ENCODE measurements at places on chromosomes 13 and 19.

DNA sequence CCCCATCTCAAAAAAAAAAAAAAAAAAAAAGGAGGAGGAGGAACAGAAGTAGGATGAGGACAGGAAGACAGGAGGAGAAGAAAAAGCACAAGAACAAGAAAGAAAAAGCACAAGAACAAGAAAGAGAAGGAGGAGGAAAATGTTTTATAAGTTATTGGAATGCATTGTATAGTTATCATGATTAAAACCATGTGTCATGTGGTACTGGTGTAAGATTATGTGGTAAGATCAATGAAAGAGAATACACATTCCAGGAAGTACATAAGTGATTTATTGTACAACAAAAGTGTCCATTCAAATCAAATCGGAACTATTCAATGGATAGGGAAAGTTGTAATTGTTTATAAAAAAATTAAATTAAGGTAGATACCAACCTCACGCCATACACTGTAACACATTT, 167.7 kb downstream of the MZT1 start:
- no peak for DNase-seq

DNA sequence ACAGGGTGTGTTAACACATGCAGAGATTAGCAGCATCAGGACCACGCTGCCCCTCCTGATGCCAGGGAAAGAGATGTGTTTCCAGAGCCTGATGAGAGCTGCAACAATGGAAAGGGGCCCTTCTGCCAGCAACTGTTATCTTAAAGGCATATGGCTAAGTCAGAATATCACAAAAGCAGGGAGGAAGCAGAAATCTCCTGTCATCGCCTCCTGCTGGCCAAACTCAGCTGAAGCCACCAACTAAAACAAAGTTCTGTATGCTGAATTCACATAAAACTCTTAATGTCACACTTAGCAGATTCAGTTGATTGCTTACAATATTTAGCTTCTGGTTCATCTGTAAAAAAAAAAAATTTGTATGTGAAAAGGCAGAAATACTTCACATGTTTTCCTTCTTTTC, 178.2 kb downstream of the GPC5 start:
- DNase-seq, result no peak

- no peak for DNase-seq
Measured at GRCh38 chr19:6039566-6040225, 61.8 kb upstream of the RANBP3 start.

GRCh38 chr13:32622827-32623226, 36.6 kb downstream of the PDS5B start:
- DNase-seq, result no peak

GRCh38 chr13:47076500-47076899, 179.6 kb upstream of the HTR2A start:
- no peak for DNase-seq

GRCh38 chr19:6475321-6476108, 6.1 kb downstream of the DENND1C start:
- DNase-seq, result no peak

DNA sequence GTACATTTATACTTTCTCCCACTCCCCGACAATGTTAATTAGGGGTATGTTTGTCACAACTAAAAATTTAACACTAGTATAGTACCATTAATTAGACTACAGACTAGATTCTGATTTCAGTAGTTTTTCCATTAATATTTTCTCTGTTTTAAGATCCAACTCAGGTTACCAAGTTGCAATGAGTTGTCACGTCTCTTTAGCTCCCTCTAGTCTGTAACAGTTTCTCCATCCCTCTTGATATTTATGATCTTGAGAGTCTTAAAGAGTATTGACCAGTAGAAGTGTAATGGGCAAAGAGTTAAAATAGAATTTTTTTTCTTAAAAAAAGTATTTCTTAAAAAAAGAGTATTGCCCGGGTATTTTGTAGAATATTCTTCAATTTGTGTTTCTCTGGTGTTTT, 598.1 kb downstream of the TBC1D4 start:
- DNase-seq, result no peak

DNA sequence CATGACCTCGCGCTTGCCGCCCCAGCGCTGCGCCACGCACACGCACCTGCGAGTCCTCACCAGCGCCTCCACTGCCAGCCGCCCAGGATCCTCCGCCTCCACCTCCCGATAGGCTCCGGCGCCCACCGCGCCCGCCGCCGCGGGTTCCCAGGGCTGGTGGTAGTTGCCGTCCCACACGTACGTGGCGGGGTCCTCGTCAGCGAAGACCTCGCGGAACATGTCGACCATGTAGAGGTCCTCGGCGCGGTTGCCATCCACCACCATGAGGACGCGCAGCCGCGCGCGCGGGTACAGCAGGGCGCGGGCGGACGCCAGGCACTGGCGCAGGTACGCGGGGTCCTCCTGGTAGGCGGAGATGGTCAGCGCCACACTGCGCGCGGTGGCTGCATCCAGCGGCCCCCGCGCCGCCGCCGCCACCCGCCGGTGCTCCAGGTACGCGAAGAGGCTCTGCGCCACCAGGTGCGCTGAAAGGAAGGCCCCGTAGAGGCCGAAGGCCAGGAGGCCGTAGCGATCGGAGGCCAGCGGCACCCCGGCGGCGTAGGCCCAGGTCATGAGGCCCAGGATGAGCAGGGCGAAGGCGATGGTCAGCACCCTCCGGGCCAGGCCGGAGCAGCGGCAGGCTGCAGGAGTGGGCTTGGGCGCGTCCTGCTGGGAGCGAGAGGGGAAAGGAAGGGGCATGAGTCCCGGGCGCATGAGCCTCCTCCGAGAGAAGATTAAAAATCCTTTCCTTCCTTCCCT, 4.4 kb downstream of the HAS1 start:
- DNase-seq, result no peak

- DNase-seq, result no peak
Measured at GRCh38 chr13:25276748-25277147, 10.5 kb downstream of the MTMR6 start.

- no peak for DNase-seq
Measured at GRCh38 chr13:105346141-105346775, 1189.2 kb downstream of the EFNB2 start.

DNA sequence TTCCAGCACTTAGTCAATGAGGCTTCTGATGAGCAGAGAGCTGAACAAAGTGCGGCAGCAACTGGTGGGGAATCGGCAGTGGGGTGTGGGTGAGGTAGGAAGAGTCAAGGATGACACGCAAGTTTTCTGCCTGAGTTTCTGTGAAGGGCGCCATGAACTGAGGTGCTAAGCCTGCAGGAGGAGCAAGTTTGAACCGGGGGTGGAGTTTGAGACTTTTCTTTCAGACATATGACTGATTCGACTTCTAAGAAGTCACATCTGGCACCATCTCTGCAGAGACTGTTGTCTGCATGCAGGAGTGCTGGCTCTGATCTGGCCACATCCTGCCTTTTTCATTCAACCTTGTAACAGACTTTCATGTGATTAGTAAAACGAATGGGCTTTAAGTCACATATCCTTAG, 14.8 kb upstream of the GPI start:
- peak; percentile 89 for DNase-seq

GRCh38 chr13:59301174-59301567, 862.6 kb downstream of the DIAPH3 start:
- no peak for DNase-seq

DNA sequence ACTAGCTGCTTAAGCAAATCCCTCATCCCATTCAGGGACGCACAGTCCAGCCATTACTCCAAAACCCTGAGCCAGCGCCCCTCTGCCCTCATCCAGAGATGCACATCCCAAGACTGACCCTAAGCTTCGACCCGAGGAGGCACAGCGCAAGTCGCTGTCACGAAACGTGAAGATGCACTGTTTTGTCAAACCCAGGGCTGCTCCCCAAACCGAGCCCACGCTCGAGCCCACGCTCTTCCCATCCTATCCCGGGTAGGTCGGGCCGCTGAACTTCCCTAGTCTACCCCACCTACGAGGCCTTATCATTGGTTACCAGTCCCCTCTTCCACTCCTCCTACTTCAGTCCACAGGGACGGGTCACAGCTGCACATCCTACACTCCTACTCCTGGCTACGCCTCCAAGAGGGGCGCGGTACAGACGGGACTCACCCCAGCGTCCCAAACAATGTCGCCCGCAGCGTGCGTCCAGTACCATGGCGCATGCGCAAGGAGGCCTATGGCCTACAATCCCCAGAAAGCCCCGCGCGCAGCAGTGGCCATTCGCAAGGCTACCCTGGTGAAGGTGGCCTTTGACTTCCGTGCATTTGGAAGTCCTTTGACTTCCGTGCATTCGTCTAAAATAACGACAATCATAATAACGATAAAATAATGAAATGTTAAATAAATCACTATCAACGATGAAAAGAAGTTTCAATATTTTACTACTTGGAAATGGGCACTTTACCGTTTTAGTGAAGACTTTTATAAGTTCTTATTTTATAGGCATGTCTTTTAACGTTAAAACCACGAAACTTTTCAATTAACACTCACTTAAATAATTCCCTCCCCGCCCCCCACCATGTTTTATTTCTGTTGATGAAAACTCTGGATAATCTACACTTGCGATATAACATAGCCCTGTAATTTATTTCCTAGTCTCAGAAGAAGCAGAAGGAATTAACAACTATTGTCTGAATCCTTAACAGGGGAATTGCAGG, at the start of gene ZNF285:
TSS of gene ZNF285 (minus strand) at position 470 of the 977 bp plus-strand sequence. CDS start 4,395 bp downstream, outside the sequence.
- peak; percentile 89 for DNase-seq

GRCh38 chr13:80133631-80134261, 207.2 kb downstream of the SPRY2 start:
- no peak for DNase-seq

- DNase-seq, result no peak
Measured at GRCh38 chr19:40584007-40584406, 7.3 kb downstream of the SHKBP1 start.

DNA sequence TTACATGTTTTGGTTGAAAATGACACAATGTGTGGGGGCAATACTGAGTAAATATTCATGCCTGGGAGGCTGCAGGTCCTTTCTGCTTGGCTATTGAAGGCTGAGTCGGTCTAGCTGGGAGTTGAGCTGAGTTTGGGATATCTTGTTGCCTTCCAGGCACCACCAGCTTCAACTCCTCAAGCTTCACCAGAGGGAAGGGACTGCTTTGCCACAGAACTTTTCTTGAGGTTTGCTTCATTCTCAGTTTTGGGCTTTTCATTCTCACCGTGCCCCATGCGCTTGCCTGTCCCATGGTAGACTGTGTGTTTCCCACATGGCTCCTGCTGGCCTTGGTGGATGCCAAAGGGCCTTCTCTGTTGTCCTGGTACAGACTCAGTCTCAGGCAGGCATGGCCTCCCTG, 198.2 kb upstream of the SOX1 start:
- no peak for DNase-seq

DNA sequence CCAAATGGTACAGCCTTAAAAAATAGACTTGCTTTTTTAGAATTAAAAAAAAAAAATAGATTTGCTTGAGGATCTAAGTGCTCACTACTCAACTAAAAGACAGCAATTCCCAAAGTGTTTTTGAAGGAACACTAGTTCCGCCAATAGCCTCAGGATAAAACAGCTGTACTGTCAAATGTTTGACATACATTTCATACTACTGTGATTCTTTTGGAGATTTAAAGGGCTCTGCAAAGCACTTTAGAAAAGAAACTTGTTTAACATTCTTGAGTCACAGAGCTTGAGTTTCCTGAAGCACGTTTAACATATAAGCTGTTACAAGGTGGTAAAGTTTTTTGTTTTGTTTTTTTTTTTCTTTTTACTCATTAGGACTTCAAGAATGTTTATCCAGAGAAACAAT, 23.1 kb upstream of the KLF5 start:
- no peak for DNase-seq

DNA sequence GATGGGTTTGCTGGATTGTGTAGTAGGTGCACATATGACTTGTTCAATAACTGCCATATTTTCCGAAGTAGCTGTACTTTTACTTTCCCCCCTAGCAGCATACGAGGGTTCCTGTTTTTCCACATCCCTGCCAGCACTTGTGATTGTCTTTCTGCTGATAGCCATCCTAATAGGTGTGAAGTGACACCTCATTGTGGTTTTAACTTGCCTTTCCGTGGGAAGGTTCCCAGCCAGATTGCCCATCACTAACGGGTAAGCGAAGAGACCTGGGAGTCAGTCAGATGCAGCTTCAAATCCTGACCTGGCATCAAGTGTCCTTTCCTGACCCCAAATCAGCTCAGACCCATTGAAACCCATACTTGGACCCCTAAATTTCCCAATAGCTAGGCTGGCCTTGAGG, 4.5 kb downstream of the CLPTM1 start:
- no peak for DNase-seq

DNA sequence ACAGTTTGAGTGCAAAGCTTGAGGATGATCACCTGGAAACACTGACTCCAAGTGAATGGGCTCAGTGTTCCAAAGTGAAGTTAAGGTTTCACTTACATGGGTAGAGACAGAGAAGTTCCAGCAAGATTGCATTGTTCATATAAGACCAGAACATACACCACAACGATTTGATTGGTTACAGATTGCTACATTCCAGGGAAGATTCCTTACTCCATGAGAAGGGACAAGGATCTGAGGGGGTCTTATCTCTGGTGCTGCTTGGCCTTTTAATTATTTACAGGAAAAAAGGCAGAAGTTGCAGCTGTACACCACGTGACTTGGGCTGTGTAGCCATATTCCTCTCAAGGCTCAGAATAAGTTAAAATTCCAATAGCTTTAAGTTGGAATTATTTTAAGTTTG, 12.3 kb downstream of the WDFY2 start:
- DNase-seq, result no peak

DNA sequence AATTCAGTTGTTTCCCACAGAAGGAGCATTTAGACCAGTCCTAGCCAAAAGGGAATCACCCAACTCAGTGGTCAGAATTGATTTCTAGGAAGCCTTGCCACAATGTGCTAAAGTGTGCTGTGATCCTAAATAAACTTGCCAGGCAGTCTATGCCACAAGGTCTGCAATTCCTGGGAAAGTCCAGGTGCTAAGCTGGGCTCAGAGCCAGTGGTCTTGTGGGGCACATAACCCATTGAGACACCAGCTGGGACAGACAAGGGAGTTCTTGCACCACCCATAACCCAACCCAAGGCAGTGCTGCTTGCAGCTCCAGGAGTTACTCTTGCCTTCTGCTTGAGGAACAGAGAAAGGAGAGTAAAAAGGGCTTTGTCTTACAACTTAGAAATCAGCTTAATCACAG, 489.5 kb upstream of the SPRY2 start:
- DNase-seq, result no peak

DNA sequence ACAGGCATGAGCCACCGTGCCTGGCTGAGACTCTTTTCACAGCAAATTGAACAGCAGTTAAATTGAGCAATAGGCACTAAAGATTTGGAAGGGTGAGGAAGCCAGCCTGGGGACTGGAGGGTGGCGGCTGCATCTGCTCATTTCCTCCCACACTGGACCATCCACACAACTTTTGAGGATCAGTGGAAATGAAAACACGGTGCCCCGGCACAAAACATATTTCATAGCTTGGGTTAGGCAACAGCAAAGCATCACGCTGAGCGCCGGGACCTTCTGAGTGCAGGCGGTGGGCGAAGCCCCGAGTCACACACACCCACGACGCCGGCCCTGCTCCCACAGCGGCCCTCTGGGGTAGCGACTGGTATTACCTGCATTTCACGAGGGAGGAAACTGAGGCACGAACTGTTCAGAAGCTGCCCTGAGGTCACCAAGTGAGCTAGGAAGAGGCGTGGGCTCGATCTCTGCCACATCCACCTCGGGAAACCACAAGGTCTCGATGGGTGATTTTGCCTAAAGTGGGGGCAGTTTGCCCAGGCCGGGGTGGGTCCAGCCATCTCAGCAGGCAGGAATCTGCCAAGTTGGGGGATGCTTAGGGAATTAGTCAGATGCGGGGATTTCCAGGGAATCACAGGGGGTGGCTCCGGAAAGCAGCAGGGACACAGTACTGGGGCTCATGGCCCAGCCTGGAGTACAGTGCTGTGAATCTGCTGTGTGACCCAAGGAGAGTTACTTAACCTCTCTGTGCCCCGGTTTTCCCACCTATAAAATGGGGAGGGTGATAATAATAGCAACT, 3.5 kb upstream of the SBNO2 start:
- no peak for DNase-seq

- no peak for DNase-seq
Measured at GRCh38 chr13:30810801-30811200, 75.5 kb downstream of the ALOX5AP start.

- DNase-seq, result peak; percentile 65
Measured at GRCh38 chr19:43784981-43785808, 4.4 kb upstream of the KCNN4 start.
